Activated CD4-positive, alpha-beta T cell treated with anti-CD3 and anti-CD28 coated beads, Interleukin-2, Interleukin-6, amounts not matched to agents 100 ng/mL and 50 ng/mL, durations not matched to agents 16 hours and 8 hours (primary cell): ENCODE measurements at places on chromosomes 2 and 18.

- no peak for DNase-seq
Observed at GRCh38 chr2:190519975-190520767, 14.4 kb downstream of the NEMP2 start.

GRCh38 chr2:186486651-186487647, 889 bp downstream of the ZC3H15 start:
- peak; percentile 11 for DNase-seq

- peak; percentile 89 for DNase-seq
Observed at GRCh38 chr18:62420513-62421209, 95.6 kb downstream of the TNFRSF11A start.

- no peak for DNase-seq
Observed at GRCh38 chr2:213703406-213704098, 419.3 kb downstream of the SPAG16 start.
